NCI-H524 (cell line): ENCODE measurements at places on chromosomes 7 and 10.

GRCh38 chr7:24922099-24922773 is 57.7 kb downstream of the OSBPL3 start:
- no peak for DNase-seq

DNA sequence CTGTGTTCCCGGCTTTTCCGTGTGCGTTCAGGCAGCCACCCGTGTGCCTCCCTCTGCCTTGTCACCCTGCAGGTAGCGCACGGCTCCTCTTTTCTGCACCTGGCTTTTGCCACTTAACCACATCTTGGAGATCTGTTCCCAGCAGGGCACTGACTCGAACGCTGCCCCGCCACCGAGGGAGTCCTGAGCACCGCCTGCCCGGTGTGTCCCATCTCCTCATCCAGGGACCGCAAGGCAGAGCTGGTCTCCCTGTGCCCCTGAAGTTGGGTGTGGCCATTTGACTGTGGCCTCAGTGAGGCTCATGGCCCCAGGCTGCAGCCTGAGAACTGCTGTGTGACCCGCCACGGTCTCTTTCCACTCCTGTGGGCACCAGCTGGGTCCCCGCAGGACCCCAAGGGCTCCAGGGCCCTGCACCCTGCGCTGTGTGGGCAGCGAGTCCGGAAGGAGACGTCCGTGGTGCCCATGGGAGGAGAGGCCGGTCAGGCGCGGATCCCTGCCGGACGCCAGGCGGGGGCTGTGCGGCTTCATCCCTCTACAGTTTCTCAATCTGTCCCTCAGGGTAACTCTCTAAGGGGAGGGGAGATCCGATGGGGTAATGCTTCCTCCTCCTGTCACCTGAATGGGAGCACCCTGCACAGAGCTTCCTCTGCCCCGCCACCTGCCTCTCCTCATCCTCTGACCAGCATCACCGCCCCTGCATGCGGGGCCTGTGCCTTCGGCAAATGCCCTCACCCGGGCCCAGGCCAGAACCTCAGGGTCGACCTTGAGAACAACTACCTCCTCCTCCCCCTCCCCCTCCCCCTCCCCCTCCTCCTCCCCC is 1.8 kb upstream of the INTS1 start:
- DNase-seq = no peak

DNA sequence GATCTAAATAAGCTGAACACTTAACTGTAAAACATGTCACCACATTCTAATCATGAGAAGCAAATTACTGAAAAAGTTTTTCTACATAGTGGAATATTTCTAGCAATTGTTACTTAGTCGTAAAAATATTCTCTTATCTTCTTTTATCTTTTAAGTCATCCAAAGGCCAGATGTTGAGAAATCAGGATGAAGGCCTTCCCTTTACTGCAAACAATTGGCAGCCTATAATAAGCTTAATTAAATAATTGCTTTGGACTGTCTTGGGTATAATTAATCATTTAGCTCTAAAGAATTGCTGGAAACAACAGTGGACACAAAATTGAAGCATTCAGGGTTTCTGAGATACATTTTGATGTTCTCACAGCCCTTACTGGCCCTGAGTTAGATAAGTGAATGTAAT is 226.5 kb downstream of the FANK1 start:
- no peak for DNase-seq

DNA sequence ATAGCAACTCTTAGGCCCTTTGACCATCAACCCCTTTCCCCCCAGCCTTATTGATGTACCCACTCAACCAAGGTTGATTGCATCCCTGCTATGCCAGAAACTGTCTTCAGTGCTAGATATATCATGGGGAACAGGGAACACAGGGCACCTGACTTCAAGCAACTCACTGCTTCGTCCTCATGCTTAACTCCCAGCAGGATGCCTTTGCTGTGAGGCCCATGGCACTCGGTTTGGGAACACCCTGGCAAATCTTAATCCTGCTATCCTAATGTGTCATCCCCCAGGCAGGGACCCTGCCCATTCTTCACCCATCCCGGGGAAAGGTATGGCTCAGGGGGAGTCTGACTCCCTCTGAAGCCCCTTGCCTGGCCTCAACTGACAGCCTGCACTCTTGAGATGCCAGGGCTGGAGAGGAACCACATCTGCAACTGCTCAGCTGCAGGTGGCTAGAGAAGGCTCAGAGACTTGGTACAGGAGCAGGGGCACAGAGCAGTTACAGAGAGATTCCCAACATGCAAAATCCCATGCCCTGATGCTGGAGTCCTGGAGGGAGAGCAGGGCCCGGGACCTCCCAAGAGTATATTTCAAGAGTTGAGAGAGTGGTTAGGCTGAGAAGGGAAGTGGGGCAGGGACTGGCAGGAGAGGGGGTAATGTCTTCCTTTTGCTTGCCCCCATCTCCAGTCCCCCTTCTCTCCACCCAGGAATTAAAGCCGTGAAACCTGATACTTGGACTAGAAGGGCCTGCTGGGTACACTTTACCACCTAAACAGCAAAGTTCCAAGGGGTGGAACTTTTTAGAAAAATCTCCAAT is 2.4 kb upstream of the UNC5B start:
- DNase-seq = no peak

GRCh38 chr10:8146650-8147049 is 92.2 kb downstream of the GATA3 start:
- no peak for DNase-seq

DNA sequence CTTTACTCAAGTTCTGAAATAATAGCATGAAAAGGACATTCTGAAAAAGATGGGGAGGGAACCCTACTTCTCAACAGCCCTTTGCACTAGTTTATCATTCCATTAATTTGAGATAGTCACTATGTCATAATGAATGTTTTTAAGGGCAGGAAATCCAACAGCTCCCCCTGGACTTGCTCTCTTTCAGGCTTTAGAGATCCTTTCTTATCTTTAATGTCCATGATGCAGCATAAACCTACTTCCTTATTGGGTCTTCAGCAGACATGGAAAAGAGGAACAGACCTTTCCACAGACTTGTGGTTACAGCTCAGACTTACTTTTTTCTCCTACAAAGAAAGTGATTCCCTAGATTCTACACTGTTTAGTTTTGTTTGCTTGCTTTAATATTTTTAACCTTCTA is 87.3 kb downstream of the IDE start:
- no peak for DNase-seq
